Activated CD8-positive, alpha-beta T cell treated with anti-CD3 and anti-CD28 coated beads for 36 hours (primary cell): ENCODE measurements at places on chromosomes 5 and 9. TPM values are rescaled to one million over a fixed set of nuclear protein-coding genes. Genes with fewer than 3 reads are reported as not detected.

- DNase-seq, result peak; percentile 64
Measured at GRCh38 chr9:107213561-107214028, 69.5 kb upstream of the RAD23B start.

DNA sequence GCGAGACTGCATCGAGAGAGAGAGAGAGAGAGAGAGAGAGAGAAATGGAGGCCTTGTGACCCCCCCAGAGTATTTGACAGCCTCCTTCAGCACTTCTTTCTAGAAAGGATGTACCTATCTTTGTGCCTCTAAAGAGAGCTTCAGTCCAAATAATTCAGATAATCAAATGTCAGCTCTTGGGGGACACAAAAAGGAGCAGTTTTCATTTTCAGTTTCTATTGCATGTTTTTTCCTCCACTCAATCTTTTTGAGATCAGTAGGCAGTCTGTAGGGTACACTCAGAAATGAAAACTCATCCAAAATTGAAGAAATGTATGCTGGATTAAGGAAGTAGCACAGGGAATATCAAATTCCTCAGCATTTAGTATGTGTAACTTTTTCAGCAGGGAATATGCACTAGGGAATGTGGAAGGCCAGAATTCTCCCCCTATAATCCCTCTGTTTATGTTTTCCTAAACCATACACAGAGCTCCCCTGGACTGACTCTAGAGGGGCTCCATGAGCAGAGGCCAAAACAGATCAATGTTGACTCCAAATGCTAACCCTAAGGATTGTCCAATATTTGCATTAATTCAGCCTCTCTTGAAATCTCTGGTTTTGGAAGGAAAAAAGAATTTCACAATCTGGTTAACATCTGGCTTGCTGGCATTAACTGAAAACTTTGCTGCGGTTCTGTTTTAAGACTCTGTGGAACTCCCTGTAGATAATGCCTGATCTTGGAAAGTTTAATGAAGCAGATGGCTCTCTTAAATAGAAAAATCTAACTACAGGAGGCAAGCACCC lies 250.1 kb downstream of the CEMIP2 start:
- DNase-seq, result no peak

GRCh38 chr5:31990081-31990650 lies 184.0 kb downstream of the GOLPH3 start:
- no peak for DNase-seq

SPRY4 gene
- 0.90 TPM for total RNA-seq

GRCh38 chr5:115941051-115941675 lies 21.1 kb upstream of the LVRN start:
- no peak for DNase-seq

- no peak for DNase-seq
Measured at GRCh38 chr9:115362101-115362500, 244.1 kb upstream of the TNC start.

CRAT gene
- total RNA-seq, result 12.7 TPM

IFNA13 gene
- total RNA-seq, result not detected
